Type B pancreatic cell (in vitro differentiated cells): ENCODE measurements at places on chromosomes 12 and 14. TPM values are rescaled to one million over a fixed set of nuclear protein-coding genes. Genes with fewer than 3 reads are reported as not detected.

DNA sequence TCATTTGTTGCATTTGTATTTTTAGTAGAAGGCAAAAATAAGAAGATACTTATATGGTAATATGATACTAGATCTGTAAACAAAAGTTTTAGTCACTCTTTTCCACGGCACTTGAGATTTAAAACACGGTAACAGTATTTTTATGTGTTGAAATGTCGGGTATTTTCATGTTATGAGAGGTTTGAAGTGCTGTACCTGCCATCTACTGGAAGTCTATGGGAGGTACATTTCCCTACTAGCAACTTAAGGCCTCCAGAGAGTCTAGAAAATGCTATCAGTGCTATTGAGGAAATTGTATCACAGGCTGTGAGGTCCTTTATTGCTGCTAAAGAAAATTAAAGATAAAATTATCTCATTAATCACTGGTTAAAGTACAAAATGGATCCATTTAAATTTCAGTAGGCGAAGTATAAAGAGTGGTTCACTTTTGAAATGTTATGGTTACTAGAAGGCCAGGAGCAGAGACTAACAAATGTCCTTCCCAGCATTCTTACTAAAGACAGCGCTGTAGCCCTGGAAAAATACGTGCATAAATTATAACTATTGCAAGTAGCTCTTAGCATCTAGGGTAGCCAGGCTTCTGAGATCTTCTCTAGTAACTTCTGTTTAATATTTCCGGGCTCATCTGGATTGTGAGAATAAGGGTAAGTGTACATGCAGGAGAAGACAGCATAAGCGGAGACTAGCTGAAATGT is 77.6 kb upstream of the PRKD1 start:
- H3K27me3 ChIP-seq, result peaks cover 16% of the 10 kb centered on the region
- H3K27ac ChIP-seq, result no peak overlapping the region
- no peak overlapping the region for H3K4me3 ChIP-seq

DNA sequence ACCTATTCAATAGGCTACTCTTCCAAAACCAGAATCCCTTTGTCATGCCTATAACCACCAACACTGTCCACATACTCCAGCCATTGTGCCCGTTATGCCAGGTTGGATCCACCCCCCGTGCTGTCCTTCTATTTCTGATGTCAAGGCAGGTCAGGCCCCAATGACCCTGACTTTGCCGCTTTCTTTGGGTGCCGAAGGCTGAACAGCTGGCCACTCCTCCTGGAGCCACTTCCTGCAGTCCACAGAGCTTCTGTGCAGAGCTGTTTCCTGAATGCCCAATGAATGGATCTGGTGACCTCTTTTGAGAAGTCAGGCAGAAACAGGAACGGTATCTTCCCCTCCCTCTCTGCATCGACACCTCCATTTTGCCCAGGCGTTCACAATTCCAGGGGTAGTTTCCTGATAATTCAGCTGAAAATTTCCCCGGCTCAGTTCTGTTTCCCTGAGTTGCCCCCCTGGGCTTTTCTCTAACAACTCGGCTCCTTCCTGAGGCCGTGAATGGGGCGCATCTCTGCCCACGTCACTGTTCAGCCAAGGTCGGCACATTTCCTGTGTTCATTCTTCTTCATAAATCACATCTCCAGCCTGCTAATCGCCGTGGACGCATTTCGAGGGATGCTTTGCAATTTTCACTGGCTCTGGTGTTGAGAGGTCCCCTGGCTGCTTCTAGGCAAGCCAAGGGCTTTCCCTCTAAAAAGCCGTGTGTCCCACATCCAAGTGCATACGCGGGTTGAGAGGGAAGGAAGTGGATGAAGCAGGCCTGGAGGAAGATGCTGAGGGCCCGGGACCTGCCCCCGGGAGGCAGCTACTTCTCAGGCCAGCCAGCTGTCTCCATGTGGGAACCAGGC is 86.5 kb downstream of the PAPOLA start:
- no peak overlapping the region for H3K4me3 ChIP-seq
- DNase-seq, result no peak
- H3K27ac ChIP-seq, result no peak overlapping the region
- H3K4me1 ChIP-seq, result peaks cover 13% of the 10 kb centered on the region
- H3K27me3 ChIP-seq, result peaks cover 26% of the 10 kb centered on the region

- no peak overlapping the region for H3K4me3 ChIP-seq
- H3K27ac ChIP-seq, result no peak overlapping the region
- no peak for DNase-seq
- H3K4me1 ChIP-seq, result peaks cover 26% of the 10 kb centered on the region
Observed at GRCh38 chr12:82660541-82661325, 26.0 kb upstream of the TMTC2 start.

Gene NID2
- 8.3 and 65.7 TPM in 2 replicates for total RNA-seq

Gene TMEM132C
- total RNA-seq, result 4.3 and 61.8 TPM in 2 replicates
